ENCODE measurements at places on chromosomes 16 and 17.

GRCh38 chr16:15897834-15898254, 9.4 kb upstream of the CEP20 start:
- DNase-seq, result no peak

DNA sequence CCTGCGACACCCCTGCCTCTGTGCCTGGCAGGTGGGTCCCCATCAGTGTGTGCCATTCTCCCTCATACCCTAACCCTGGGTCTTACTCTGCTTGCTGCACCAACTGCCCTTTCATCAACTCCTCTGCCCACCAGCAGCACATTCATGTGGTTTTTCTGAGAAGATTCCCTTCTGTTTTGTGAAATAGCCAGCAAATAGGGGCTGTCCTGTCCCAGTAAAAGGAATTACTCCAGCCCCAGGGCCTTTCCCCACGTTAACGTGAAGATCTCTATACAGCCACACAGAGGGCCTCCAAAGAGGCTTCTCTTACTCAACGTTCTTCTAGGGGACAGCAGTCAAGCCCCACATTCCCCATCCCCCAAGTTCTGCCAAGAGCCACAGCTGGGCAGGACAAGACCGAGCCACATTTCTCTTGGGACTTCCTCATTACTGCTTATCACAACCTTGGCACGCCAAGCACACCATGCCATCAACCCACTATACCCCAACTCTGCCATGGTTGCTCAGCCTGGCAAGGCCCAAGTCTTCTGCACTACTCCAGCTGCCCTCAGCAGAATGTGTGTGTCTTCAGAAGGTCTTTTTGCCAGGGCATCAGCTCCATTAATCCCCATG, 18.7 kb upstream of the CCL2 start:
- DNase-seq, result no peak

- DNase-seq, result no peak
These were observed 17.2 kb upstream of the WSB1 start for GRCh38 chr17:27276653-27277156.

- DNase-seq, result no peak
These were observed 148.1 kb downstream of the KCNJ2 start for GRCh38 chr17:70317421-70317820.

DNA sequence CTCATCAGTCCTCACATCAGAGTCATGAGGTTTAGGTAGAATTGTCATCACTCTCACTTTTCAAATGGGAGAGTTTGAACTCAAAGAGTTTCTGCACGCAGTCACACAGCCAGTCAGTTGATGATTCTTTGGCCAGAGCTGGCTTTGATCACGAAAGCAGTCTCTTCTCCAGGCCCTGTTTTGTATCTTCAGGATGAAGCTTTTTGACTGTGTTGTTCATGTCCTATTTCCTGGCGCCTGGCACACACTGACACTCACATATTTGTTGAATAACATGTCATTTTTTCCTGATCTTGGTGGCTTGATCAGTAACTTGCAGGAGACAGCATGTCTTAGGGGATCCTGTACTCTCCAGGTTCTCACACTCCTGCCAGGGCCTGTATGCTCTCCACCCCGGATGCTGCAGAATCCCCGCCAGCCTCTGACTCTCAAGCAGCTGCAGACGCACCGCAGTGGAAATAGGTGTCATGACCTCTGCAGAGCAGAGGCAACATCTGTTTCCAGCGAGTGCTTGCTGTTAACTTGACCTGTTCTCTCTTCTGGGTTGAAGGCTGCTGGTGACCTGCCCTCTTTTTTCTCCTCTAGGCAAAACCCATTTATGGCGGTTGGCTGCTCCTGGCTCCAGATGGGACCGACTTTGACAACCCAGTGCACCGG, 33.0 kb downstream of the MPRIP start:
- DNase-seq, result no peak

DNA sequence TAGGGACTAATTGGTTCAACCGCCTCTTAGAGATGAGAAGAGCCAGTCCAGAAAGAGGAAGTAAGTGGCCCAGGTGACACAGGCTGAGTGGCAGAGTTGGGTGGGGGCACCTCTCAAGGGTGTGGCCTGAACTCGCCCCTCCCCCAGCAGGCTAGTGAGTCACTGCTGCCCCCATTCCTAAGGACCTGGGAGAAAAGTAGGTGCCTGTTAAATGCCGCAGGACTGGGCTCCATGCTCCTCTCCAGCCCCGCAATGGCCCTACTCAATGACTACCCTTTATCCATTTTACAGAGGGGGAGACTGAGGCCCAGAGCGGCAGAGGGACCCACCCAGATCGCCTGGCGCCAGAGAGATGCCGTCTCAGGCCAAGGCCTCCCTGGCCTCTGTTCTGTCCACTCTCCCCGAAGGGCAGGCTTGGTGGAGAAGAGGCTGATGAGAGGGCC, 8.1 kb downstream of the TMEM235 start:
- no peak for DNase-seq

DNA sequence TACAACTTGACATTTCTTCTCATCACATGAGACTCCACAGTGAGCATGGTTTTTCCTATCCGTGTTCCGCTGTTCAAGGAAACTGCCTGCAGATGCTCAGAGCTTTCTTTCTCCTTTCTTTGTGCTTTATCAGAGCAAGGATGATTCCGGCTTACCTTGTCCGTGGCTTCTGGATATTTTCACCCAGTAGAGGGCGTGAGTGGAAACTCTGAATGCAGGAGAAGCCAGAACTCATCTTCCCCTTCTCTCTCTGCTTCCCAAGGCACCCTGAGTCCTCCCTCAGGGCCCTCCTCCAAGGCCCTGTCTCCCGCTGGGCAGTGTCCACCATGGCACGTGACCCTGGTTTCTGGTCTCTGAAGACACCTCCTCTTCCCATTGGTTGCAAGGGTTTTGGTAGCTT, 721.1 kb upstream of the RBFOX1 start:
- no peak for DNase-seq

DNA sequence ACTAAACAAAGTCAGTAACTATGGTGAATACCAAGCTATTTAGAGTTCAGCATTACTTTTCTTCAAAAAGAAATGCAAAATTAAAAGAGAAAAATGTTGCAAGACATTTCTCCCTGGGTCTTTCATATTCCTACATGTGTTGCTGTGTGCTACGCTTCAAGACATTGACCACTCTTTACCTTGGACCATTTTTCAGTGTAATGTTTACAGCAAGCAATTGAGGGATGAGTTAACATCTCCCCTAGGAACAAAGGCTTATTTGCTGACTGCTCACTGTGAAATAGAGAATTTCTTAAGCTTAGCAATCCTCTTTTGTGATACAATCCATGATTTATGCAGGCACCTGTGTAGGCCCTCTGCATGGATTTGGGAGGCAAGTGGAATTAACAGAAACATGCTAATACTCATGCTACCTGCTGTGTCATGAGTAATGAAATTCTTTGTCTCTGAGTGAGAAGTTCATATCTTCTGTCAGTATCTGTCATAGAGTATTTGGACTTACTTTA, 1202.9 kb upstream of the CDH8 start:
- DNase-seq, result no peak

GRCh38 chr16:660459-661183, 7.3 kb upstream of the RHOT2 start:
- peak; percentile 83 for DNase-seq

DNA sequence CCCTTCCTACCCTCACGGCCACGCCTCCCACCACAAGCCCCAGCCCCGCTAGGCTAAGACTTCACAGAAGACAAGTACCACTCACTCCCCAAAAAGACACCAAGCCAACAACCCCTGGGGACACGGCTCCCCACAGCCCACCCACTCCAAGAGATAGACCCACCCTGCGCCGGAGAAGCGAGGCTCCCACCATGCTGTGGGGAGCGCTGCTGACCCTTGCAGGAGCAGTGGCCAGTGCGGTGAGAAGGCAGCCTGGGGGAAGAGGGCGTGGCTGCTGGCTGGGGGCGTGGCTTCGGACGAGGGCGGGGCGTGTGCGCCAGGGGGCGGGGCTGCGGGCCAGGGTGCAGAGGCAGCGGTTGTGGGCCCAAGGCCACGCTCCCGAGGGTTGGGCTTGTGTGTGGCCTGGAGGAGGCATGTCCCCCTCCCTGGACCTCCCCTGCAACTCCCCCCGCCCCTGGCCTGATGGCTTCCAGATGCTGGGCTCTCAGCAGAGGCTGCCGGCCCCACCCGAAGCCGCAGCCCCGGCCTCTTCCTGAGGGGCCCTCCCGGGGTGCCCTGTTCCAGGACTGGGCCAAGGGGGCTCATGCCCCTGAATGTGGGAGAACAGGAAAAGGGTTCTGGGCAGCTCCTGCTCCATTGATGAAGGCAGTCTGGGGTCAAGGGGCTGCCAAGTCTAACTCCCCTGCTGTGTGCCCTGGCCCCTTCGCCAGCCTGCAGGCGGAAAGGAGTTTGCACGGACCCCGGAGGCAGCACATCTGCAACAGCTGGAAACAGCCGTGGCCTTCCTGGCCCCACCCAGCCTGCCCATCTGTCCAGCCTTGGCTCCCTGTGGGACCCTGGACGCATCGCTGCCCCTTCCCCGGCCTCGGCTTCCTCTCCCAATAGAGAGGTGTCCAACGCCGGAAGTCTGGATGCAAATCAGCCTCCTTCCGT, 9.1 kb downstream of the TFAP4 start:
- no peak for DNase-seq

DNA sequence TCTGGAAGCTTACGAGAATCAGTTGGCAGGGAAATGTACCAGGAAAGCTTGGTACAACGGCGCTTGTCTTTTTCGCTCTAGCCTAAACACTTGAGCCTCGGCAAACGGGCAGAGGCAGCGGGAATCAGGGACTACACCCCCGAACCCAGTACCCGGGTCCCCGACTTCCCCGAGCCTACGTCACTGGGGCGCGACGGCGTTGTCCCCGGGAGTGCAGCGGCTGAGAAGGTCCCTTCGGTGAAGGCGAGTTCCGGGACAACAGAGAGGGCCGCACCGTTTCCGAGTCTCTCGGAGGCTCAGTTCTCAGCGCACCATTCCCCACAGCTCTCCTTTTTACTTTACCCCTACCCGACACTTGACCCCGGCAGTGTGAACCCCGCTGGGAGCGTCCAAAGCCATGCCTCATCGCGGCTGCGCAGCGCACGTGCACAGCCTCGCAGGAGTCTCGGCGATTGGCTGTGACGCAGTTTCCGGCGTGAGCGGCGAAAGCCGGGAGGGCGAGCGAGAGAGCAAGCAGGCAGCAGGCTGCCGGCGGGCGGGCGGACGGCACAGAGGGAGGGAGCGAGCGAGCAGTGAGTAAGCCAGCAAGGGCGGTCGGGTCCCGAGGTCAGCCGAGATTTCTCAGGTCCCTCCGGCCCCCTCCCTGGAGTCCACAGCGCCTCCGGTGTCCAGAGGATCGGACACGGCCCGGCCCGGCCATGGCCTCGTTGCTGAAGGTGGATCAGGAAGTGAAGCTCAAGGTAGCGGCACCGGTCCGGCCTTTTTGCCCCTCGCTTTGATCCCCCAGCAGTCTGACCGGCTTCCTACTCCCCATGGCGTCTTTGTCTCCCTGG, at the start of gene PSME3:
Gene PSME3, plus strand, starts transcription at position 464 of the 833 bp plus-strand sequence. Its CDS starts 235 bp downstream, at position 699.
- peak; percentile 79 for DNase-seq

- no peak for DNase-seq
These were observed 169.3 kb upstream of the AXIN2 start for GRCh38 chr17:65730711-65731169.

DNA sequence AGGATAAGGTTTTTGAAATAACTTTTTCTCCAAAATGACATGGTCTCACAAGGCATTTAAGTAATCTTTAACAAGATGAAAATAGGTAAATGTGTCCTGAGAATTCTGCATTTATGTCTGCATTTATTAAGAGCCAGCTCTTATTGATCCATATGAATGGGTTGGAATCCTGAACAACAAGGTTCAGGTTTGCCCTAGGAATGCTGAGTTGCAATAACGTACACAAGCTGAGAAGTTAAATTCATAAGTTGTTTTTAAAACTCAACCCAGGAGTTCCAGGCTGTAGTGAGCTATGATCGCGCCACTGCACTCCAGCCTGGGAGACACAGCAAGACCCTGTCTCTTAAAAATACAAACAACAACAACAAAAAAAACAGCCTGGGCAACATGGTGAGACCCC, 28.1 kb downstream of the GLG1 start:
- no peak for DNase-seq

GRCh38 chr17:79188048-79188447, 113.4 kb downstream of the ENGASE start:
- no peak for DNase-seq

GRCh38 chr17:68954146-68954896, 871 bp downstream of the ABCA8 start:
- no peak for DNase-seq

- DNase-seq, result no peak
These were observed 42.3 kb downstream of the BPTF start for GRCh38 chr17:67867591-67867990.

Measured in breast epithelium (tissue), 4 donors.